HCT116 (cell line): ENCODE measurements at places on chromosomes 7 and 10. TPM values are rescaled to one million over a fixed set of nuclear protein-coding genes. Genes with fewer than 3 reads are reported as not detected.

Gene ZNF282
- total RNA-seq, result 30.4 TPM

Gene GOLGA7B
- total RNA-seq, result 1.0 TPM

Gene BLNK
- 0.59 TPM for total RNA-seq

Gene SLK
- 44.2 TPM for total RNA-seq

GRCh38 chr10:29174389-29174788 lies 114.5 kb upstream of the LYZL1 start:
- DNase-seq, result peak; percentile 4

DNA sequence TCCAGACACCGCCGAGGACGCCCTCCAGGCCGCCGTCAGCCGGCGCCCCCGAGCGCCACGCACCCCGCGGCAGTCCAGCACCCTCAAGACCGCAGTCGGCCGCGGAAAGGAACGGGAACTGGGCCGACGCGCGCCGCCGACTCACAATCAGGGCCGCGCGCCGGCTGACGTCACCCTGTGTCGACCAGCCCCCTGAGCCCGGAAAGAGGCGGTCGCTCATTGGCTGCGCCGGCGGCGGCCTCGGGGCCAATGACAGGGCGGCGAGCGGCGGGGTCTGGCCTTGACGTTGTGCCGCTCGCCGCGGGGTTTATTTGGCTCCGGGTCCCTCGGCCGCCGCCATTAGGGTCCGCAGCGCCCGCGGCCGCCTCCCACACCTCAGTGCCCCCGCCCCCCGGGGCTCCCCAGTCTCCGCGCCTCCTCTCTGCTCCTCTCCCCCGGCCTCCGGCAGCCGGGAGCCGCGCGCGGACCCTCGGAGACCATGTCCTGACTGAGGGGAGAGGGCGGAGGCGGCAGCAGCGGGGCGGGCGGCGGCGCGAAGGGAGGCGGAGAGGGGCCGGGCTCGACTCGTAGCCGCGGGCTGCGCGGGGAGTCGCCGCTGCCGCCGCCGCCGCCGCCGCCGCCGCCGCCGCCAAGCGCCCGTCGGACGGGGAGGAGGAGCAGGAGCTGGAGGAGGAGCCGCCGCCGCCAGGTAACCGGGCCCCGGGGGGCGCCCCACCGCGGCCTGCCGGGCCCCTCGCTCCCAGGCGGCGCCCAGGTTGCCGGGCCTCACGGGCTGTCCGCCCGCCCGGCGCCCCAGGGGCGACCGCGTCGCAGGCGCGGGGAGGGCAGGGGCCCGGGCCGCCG lies 25.1 kb upstream of the ZRANB1 start:
- DNase-seq, result peak; percentile 90

GRCh38 chr7:105685161-105685560 lies 103.9 kb upstream of the EFCAB10 start:
- DNase-seq, result no peak

DNA sequence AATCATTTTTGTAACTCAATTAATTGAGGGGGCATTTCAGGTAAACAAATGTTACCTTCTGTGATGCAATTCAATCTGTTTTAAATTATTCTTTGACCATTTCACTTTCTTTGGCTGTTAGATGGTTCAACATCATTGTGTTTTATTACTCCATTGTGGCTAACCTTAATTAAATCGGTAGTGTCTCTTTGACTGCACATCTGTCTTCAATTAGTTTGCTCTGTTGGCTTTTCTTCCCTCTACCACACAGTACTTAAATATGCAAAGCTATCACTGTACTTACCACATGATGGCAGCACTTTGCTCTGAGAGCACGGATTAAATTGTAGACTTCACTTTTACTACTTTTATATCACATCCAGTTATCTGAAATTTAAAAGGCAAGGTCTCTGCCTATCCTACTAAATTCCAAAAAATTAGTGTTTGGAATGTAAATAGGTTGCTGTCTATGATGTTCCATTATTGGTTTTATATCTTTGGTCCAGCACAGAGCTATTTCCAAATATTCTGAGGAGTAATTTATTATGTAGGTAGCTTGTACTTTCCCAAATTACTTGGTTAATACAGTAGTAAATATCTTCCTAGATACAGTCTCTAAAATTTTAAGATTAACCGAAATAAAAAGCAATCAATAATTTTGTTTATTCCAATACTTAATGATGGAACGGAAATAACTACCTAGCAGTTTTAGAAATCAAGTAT lies 352.0 kb downstream of the PCLO start:
- peak; percentile 45 for DNase-seq

GRCh38 chr7:88042157-88042556 lies 108.1 kb downstream of the ADAM22 start:
- DNase-seq, result no peak

- no peak for DNase-seq
Observed at GRCh38 chr10:57338823-57339558, 928.7 kb downstream of the IPMK start.

GRCh38 chr7:90879924-90880323 lies 283.8 kb downstream of the CDK14 start:
- DNase-seq, result no peak

GRCh38 chr7:130207033-130207432 lies 627 bp upstream of the SSMEM1 start:
- no peak for DNase-seq

- DNase-seq, result no peak
Observed at GRCh38 chr7:37915438-37915837, 1.2 kb downstream of the SFRP4 start.

DNA sequence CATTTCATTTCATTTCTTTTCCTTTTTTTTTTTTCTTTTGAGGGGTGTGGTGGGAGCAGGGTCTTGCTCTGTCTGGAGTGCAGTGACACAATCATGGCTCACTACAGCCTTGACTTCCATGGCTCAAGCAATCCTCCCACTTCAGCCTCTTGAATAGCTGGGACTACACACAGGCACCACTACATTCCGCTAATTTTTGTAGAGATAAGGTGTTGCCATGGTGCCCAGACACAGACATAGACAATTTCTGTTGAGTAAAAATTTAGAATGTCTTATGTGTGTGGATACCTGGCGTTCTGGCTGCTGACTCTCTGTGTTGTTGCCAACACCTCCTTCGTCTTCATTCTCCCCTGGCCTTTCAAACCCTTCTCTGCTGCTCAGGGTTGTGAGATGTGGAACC lies 54.0 kb upstream of the PRSS58 start:
- DNase-seq, result no peak

GRCh38 chr7:121187222-121187621 lies 141.6 kb upstream of the WNT16 start:
- DNase-seq, result no peak

GRCh38 chr10:25815999-25816768 lies 117.8 kb upstream of the MYO3A start:
- no peak for DNase-seq

GRCh38 chr7:43572516-43573049 lies 10.3 kb upstream of the STK17A start:
- peak; percentile 38 for DNase-seq
